ENCODE measurements at places on chromosomes 12 and 14. TPM values are rescaled to one million over a fixed set of nuclear protein-coding genes. Genes with fewer than 3 reads are reported as not detected.

- no peaks in the 10 kb centered on the region for H3K36me3 ChIP-seq
- no peak for DNase-seq
- H3K4me1 ChIP-seq = no peaks in the 10 kb centered on the region
- H3K27ac ChIP-seq = no peak overlapping the region
Measured at GRCh38 chr12:20445687-20446086, 77.3 kb downstream of the PDE3A start.

Gene GIT2
- 49.2 TPM for total RNA-seq

DNA sequence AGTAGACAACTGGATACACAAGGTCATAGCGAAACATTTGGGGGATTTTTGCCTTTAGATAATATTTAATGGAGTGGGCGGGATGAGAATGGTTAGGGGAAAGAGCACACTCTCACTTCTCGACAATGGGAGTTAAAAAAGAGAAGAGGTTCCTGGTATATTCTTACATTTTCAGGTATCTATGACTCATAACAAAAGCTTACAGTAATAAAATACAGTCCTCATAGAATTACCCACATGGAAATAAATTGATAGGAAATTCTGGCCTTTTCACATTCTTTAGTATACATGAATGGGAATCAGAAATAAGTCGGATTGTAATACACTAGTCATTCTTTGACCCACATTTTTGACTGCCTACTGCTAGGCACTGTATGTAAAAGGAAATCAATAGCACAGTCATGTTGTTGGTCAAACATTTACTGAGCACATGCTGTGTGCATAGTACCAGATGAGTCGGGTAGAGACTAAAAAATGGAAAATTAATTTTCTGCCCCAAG lies 8.2 kb upstream of the CRADD start:
- DNase-seq = no peak
- peaks cover 15% of the 10 kb centered on the region for H3K4me1 ChIP-seq
- H3K27me3 ChIP-seq = peaks cover 6% of the 10 kb centered on the region
- no peak overlapping the region for H3K27ac ChIP-seq

Gene TAS2R50
- 0.63 TPM for total RNA-seq

DNA sequence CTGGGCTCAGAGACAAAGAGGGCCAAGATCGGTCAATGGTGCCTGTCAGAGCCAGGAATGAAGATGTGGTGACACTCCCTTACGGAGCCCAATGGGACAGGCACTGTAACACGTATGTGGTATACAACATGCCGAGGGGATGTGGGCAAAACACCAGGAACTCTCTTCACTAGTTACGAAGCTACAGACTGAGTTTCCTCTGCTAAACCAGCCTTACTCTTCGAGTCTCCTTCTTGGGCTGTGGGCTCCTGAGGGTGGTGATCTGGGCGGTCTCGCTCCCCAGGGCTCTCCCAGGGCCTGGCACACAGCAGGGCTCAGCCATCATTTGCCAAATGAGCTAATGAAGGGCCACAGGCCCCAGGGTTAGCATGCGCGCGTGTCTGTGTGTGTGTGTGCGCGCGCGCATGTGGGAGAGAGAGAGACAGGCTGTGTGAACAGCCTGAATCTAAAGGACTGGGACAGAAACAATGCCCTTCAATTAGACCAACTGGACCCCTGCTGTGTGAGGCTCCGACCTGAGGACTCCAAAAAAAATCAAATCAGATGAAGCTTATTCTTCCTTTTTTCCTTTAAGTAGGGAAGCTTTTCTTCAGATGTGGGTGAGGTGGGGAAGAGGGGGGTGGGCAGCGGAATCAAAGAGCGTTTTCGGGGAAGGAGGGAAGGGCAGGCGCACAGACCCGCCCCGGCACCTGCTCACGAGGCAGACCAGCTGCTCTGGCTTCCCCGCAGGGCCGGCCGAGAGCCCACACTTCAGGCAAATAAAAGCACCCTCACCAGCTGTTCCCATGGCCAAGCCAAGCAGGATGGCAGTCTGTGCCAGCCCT lies 42.5 kb downstream of the CCDC88C start:
- peaks cover 100% of the 10 kb centered on the region for H3K4me1 ChIP-seq
- H3K27me3 ChIP-seq = no peaks in the 10 kb centered on the region
- H3K36me3 ChIP-seq = peaks cover 24% of the 10 kb centered on the region
- H3K4me3 ChIP-seq = peak overlapping the region; percentile 49
- H3K27ac ChIP-seq = peak overlapping the region; percentile 90

Gene CPNE8
- 1.4 TPM for total RNA-seq

DNA sequence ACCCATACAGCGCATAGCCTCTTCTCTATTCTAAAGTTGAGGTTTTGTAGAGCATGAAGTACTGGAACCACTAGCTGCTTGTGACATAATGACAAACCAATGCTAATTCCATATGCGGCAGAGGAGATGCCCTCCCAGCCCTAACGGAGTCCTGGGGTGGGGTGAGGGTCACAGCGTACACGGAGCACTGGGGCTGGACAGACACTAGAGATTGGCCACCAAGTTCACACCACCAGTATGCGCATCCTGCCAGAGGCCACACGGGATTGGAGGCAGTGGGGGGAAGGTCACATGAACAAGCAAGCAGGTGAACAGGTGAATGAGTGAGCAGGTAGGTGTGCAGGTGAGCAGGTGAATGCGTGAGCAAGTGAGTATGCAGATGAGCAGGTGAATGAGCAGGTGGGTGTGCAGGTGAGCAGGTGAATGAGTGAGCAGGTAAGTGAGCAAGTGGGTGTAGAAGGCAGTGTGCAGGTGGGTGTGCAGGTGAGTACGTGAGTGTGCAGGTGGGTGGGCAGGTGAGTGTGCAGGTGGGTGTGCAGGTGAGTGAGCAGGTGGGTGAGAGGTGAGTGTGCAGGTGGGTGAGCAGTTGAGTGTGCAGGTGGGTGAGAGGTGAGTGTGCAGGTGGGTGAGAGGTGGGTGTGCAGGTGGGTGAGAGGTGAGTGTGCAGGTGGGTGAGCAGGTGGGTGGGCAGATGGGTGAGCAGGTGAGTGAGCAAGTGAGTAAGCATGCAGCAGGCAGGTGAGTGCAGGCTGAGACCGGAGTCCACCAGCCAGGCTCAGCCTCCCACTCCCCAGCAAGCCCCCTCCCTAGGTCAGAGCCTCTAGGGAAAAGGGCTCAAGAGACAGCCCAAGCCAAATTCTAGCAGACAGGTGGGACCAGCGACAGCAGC lies 52.7 kb downstream of the CCDC85C start:
- no peaks in the 10 kb centered on the region for H3K36me3 ChIP-seq
- DNase-seq = no peak
- H3K4me3 ChIP-seq = no peak overlapping the region
- H3K27me3 ChIP-seq = no peaks in the 10 kb centered on the region

DNA sequence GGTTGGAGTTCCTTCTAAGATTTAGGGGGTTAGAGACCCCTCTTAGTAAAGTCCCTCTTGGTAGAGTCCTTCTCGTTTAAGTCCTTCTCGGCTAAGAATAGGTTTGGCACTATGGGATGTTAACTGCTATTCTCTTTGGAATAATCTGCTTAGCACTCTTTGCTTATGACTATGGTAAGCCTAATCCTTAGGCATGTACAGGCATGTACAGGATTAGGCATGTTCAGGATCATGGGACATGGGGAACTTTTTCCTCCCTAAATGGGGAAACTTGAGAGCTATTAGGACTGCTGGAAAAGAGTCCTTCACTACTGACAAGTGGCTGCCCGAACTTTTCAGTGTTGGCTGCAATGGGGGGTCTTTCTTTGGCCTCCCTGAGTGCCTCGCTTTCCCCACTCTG lies 193.3 kb downstream of the TMEM117 start:
- peaks cover 12% of the 10 kb centered on the region for H3K36me3 ChIP-seq
- no peaks in the 10 kb centered on the region for H3K27me3 ChIP-seq
- H3K27ac ChIP-seq = no peak overlapping the region
- H3K4me3 ChIP-seq = no peak overlapping the region
- no peaks in the 10 kb centered on the region for H3K4me1 ChIP-seq

- H3K27me3 ChIP-seq = peaks cover 9% of the 10 kb centered on the region
- no peak for DNase-seq
- peaks cover 15% of the 10 kb centered on the region for H3K4me1 ChIP-seq
- peak overlapping the region; percentile 76 for H3K27ac ChIP-seq
Measured at GRCh38 chr12:52005903-52006703, 643 bp upstream of the TAMALIN start.

GRCh38 chr14:51576117-51576430 lies 75.6 kb upstream of the FRMD6 start:
- H3K4me3 ChIP-seq = no peak overlapping the region
- H3K27me3 ChIP-seq = peaks cover 28% of the 10 kb centered on the region
- H3K27ac ChIP-seq = no peak overlapping the region
- H3K4me1 ChIP-seq = no peaks in the 10 kb centered on the region
- no peak for DNase-seq
- H3K36me3 ChIP-seq = no peaks in the 10 kb centered on the region

GRCh38 chr12:128734371-128734770 lies 89.4 kb downstream of the SLC15A4 start:
- no peak overlapping the region for H3K27ac ChIP-seq
- H3K36me3 ChIP-seq = no peaks in the 10 kb centered on the region
- no peaks in the 10 kb centered on the region for H3K4me1 ChIP-seq
- DNase-seq = no peak

Gene LGMN
- total RNA-seq = 2.1 TPM

DNA sequence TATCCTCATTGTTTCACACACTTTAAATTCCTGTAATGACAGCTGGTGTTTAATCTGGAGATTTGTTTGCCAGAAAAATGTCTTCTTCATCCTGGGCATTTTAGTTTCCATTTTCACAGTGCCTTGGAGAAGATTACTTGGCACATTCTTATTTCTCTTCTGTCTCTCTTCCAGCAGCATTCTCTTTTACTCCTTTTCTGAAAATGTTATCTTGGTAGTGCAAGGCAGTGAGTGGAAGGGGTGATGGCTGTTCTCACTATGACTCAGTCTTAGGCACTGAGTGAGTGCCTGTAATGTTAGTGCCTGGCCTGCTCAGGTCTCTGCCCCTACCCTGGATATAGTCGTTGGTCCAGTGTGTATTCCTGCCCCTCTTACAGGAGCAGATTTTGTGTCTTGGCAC lies 13.1 kb downstream of the CLECL1 start:
- H3K4me1 ChIP-seq = peaks cover 39% of the 10 kb centered on the region
- DNase-seq = peak; percentile 19
- peaks cover 8% of the 10 kb centered on the region for H3K36me3 ChIP-seq
- no peak overlapping the region for H3K27ac ChIP-seq
- H3K27me3 ChIP-seq = peaks cover 4% of the 10 kb centered on the region

DNA sequence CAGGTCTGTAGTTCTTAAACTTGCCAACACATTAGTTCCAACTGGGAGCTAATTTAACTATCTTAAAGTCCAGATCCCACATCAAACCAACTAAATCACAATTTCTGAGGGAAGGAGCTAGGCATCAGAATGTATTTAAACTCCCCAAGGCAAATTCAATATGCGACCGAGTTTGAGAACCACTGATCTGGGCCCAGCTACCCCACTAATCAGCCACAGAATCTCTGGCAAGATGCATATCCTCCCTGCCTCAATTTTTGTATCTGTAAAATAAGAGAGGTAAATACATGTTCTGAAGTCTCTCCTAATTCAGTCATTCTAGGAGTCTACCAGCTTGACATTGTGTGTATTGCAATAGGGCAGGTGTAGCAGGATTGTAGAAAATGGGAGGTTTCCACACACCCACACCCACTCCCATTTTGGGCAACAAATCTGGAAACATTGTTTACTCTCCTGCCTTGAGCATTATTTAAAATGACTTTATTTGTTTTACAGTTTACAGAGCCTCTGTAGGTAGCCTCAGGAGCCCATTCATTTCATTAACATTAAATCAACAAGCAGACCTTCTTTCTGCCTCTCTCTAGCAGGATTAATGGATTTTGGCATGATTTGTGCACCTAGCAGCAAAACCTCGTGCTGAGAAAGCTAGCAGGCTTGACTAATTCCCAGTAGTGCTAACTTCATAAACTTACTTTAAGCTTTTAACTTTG lies 15.6 kb downstream of the LGR5 start:
- H3K4me1 ChIP-seq = no peaks in the 10 kb centered on the region
- H3K36me3 ChIP-seq = no peaks in the 10 kb centered on the region
- H3K27ac ChIP-seq = no peak overlapping the region
- no peak overlapping the region for H3K4me3 ChIP-seq
- no peak for DNase-seq
- H3K27me3 ChIP-seq = peaks cover 16% of the 10 kb centered on the region

DNA sequence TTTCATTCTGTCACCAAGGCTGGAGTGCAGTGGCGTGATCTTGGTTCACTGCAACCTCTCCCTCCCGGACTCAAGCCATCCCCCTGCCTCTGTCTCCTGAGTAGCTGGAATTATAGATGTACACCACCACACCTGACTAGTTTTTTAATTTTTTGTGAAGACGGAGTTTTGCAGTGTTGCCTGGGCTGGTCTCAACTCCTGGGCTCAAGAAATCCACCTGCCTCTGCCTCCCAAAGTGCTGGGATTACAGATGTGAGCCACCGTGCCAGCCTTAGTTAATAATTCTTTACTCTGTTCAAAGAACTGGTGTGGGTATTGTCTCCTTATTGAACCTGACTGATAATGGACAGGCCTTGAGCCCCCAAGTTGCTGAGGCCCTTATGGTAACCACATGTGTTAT lies 10.4 kb upstream of the KRT7 start:
- H3K27me3 ChIP-seq = peaks cover 30% of the 10 kb centered on the region
- no peak overlapping the region for H3K4me3 ChIP-seq
- peaks cover 15% of the 10 kb centered on the region for H3K4me1 ChIP-seq

Gene PLEKHD1
- 0.07 TPM for total RNA-seq

Gene ARG2
- total RNA-seq = 9.9 TPM

Gene TSPAN11
- total RNA-seq = not detected

Gene SUSD6
- total RNA-seq = 35.7 TPM

Gene CD163
- total RNA-seq = not detected

Gene TMEM19
- total RNA-seq = 16.5 TPM

DNA sequence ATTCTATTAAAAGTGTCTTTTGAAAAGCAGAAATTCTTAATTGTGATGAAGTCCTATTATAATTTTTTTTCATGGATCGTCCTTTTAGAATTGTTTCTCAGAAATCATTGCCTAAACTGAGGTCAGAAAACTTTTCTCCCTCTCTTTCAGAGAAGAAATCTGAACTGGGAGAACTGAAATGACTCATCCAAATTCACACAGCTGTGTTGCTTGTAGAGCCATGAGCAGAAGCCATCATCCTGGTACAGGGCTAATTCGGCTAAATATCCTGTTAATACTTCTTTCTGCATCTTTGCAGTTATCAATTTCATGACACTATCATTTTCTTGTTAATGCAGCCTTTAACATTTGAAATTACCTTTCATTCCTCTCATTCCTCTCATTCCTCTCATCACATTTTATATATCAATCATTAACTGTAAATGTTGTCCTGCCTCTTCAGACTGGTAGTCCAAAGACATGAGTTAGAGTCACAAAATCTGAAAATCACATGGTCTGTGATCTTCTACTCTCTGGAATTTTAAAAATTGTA lies 15.5 kb downstream of the SLC15A5 start:
- H3K4me1 ChIP-seq = no peaks in the 10 kb centered on the region
- DNase-seq = no peak
- H3K36me3 ChIP-seq = no peaks in the 10 kb centered on the region
- no peaks in the 10 kb centered on the region for H3K27me3 ChIP-seq
- H3K27ac ChIP-seq = no peak overlapping the region

DNA sequence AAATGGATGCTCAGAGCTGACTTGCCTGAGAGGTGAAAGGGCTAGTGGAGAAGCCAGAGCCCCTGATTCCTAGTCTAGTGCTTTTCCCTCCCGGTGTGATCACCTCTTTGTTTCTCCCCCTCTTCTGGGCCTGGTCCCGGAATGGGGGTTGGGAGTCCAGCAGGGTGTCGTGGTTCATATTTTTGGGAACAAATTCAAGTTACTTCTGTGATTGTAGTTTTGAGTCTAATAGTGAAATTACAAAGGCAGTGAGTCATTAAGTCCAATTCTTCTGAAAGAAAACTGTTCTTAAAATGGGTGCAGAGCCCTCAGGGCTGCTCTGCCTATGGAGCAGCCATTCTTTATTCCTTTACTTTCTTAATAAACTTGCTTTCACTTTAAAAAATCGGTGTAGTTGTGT lies 7.6 kb downstream of the SUSD6 start:
- peaks cover 55% of the 10 kb centered on the region for H3K36me3 ChIP-seq
- H3K4me3 ChIP-seq = peak overlapping the region; percentile 7
- no peaks in the 10 kb centered on the region for H3K27me3 ChIP-seq
- peaks cover 92% of the 10 kb centered on the region for H3K4me1 ChIP-seq
- no peak for DNase-seq

Measured in activated CD8-positive, alpha-beta T cell treated with anti-CD3 and anti-CD28 coated beads for 36 hours (primary cell).